ENCODE measurements at places on chromosomes 5 and 9.

- no peak for DNase-seq
Measured at GRCh38 chr9:91852801-91853347, 97.2 kb downstream of the ROR2 start.

DNA sequence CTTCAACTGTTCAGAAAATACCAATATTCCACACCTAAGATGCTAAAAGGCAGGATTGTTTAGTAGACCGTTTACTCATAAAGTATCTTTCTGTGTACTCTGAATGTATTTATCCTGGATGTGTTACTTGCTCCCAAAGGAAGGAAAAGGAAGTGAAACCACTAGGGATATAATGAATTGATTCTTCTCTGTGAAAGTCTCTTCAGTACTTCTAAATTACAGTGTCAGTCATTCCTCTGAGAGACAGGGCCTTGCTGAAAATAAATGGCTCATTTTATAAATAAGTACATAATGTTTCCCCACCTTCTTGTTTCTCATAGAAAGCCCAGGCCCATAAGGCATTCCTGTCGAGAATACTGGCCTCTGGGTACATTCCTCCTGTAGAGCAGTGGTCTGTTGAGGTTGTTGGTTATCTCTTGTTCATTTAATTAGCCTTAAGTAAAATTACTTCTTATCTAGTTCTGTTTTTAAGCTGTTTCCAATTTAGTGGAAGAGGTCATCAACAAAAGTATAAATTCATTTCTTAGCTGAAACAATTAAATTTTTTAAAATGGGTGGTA, 1.6 kb downstream of the HAPLN1 start:
- DNase-seq, result no peak

DNA sequence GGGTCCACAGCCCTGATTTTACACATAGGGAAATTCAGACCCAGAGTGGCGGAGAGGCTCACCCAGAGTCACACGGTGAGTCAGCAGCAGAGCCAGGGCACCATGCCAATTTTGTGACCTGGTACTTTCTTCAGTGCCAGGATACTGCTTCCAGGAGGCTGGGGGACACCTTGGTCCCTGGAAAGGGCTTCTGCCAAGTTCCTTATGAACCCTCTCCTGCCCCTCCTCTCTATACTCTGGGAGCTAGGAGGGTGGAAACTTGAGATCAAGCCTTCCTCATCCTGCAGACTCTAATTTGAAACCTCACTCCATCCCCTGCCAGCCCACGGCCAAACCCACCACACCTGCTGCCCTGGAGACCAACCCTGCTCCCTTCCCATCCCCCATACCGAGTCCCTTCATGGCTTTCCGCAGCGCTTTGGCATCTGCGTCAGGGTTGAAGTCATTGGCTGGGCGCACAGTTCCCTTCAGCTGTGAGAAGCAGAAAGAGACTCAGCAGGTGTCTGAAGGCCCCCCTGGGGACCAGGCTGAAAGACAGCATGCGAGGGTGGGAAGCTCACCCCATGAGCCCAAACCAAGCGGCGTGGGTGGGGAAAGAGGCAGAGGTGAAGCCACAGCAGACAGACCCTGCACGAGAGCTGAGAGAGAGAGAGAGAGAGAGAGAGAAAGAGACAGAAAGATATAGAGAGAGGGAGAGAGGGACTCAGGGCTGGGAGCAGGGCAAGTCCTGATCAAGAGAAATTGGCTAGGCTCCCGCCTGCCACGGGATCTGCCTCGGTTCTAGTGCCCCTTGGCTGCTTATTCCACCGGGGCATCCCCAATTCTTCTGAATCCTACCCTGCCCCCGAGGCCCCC, 33.5 kb downstream of the ANXA6 start:
- DNase-seq, result no peak

DNA sequence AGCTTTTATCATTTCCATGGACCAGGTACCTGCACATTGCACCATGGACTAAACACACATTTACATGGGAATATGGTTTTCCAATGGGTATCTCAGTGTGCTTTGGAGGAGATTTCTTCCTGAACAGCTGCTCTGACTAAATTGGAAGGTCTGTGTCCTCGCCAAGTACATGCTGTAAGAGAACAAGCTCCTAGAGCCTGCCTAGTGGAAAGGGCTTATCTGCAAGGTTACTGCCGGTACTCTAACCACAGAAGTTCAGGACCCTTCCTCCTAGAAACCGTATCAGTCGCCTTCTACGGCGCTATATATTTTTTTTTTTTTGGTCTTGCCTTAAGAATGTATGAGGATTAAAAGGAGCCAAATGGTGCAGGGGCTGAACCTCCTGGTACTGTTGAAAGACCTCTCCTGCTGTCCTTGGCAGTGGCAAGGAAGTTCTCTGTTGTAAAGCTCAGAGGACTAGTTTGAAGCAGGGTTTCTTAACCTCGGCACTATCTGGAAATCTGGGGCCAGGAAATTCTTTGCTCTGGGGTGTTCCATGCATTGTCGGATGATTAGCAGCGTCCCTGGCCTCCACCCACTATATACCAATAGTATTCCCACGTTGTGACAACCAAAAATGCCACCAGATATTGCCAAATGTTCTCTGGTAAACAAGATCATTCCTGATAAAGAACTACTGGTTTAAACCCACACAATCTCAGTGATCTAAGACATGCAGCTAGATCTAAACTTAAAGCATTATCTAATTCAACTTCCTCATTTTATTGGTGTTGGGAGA, 107.4 kb downstream of the FBXO38 start:
- DNase-seq, result no peak

DNA sequence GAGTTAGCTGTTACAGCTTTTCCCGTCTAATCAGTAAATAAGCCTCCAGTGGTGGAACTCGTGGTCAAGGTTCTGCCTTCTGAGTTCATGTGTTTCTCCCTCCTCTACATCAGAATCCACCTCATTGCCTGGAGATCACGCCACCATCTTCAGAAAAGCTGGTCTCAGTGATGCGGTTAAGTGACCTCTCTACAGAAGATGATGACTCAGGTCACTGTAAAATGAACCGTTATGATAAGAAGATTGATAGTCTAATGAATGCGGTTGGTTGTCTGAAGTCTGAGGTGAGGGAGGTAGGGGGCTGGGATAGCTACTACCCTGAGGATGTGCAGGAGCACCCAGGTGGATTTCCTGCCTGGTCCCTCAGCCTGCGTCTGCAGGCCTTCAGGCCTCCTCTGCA, 13.3 kb downstream of the ODF2 start:
- no peak for DNase-seq

GRCh38 chr5:157703736-157704135, 27.5 kb upstream of the THG1L start:
- DNase-seq, result no peak

- DNase-seq, result no peak
Measured at GRCh38 chr9:18585996-18586395, 112.0 kb downstream of the ADAMTSL1 start.

DNA sequence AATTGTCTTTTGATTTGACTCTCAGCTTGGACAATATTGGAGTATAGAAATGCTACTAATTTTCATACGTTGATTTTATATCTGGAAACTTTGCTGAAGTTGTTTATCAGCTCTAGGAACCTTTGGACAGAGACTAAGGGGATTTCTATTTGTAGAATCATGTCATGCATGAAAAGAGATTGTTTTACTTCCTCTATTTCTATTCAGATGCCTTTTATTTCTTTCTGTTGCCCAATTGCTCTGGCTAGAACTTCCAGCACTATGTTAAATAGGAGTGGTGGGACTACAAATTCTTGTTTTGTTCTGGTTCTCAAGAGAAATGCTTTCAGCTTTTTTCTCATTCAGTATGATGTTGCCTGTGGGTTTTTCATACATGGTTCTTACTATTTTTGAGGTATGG, 112.8 kb upstream of the CDH12 start:
- DNase-seq, result no peak

GRCh38 chr5:53381-54174, 38.4 kb upstream of the PLEKHG4B start:
- DNase-seq, result no peak

- no peak for DNase-seq
Measured at GRCh38 chr5:18745042-18745987, 1111.1 kb downstream of the TAF11L14 start.

DNA sequence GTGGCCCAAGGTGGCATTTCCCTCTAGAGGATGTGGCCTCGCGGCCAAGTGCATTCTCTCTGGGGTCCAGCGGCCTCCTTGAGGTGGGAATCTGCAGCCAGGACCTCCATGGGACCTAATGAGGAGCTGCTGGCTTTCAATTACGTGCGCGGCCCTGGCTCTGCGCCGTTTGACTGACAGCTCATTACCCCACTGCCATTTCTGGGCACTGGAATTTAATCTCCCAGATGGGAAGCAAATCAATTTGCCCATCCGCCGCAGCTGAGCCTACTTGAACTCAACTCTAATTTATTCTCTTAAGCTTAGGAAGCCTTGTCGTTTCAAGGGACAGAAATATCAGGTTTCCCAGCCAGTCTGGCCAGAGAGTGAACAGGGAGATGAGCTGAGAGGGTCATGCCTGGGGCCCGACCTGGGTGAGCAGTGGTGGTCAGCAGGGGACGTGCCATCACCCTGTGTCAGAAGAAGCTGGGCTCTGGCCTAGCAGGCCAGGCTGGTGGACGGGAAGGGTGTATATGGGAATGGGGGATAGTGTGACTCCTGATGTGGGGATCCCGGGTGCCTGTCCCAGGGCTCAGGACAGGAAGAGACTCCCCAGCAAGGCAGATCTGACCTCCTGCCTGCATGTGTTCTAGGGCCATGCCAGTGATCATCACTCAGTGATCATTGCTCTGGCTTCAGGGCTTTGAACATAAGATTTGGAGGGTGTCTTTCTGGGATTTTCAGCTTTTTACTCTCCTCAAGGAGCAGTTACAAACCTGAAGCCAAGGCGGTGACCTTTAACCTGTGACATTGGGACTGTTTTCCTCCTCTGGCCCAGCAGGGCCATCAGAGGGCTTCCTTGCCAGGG, 69.7 kb downstream of the MACROH2A1 start:
- no peak for DNase-seq

DNA sequence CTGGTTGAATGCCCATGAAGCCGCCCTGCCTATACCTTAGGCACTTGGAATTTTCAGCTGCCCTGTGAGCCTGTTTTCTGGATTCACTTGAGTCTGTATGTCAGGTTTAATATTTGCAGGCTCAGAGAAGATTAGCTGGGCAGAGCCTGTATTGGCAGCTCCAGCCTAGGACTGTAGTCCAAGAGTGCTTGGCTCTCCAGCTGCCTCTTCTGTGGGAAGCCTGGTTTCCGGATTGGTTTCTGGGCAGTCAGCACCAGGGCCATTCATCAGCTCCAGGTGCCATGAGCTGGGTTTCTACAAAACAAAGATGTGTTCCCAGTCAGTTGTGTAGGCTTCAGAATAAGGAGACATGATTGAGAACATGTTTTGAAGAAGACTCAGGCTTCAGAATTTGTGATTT, 90.1 kb downstream of the ARHGAP26 start:
- DNase-seq, result no peak

GRCh38 chr5:99060306-99061261, 131.8 kb upstream of the CHD1 start:
- peak; percentile 11 for DNase-seq

GRCh38 chr5:125992050-125992449, 431.2 kb upstream of the GRAMD2B start:
- no peak for DNase-seq

GRCh38 chr5:32163785-32164184, 10.3 kb downstream of the GOLPH3 start:
- no peak for DNase-seq

DNA sequence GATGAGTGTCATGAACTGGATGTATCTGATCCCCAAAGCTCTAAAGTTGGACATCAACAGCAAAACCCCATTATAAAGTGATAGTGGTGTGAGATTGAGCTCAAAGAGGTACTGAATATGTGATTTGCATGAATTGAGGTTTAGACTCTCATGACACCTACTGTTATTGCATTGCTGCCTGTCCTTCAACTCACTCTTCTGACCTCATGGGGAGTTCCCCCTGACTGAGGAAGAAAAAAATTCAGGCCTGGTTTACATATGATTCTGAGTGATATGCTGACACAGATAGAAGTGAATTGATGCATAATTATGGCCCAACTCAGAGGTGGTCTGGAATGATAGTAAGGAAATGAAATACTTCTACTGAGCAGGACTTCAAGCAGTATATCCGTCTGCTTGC, 76.2 kb upstream of the CHD1 start:
- DNase-seq, result no peak

DNA sequence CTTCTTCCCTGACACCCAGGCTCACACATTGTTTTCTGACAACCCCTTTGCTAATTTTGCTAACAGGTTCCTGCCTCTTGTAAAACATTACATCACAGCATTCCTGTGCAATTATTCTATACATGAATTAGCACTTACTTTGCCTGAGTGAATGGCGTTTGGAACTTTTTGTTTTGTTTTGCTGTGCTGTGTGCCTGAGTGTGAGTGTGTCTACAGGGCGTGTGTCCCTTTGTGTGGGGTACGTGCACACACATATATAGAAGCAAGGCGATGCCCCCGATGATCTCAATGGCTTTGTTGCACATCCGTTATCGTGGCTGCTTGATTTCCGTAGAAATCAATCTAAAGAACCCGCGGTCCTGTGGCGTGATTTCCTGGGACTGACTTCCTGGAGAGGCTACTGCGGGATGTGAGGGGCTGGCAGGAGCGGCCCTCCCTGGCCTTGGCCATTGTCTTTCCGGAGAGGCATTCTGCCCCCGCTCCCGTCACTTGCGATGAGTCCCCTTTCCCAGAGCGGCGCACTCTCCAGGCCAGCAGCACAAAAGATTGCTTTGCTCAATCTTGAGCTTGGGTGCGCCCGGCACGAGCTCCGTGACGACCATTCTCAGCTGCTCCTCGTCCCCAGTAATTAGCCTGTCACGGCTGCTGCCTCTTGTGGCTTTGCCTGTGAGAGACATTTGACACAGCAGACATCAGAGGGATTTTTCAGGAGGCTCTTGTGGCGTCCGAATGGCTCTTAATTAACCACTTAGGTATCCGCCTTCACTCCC, 398.1 kb upstream of the IRX1 start:
- peak; percentile 11 for DNase-seq

DNA sequence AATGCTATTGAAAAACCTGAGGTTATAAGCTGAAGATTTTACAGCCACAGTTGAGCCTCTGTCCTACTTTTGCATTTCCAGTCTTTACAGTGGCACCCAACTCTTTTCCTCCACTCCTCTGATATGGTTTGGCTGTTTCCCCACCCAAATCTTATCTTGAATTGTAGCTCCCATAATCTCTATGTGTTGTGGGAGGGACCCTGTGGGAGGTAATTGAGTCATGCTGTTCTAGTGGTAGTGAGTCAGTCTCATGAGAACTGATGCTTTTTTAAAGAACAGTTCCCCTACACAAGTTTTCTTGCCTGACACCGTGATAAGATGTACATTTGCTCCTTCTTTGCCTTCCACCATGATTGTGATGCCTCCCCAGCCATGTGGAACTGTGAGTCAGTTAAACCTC, 646.1 kb upstream of the SEMA6A start:
- no peak for DNase-seq

GRCh38 chr5:35752012-35752411, 104.7 kb upstream of the IL7R start:
- DNase-seq, result no peak

DNA sequence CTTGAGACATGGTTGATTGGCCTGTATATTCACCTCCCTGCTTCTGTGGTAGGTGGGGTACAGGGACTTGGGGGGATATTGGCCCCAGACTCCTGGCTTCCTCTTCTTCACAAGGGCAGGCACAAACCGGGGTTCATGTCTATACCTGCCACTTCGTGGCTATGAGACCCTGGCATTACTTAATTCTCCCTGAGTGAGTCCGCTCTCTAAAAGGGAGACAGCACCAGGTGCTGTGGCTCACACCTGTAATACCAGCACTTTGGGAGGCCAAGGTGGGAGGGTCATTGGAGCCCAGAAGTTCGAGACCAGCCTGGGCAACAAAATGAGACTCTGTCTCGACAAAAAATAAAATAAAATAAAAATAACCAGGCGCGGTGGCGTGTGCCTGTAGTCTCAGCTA, 178.5 kb downstream of the GABBR2 start:
- DNase-seq, result no peak

GRCh38 chr5:111703662-111704061, 53.3 kb downstream of the NREP start:
- DNase-seq, result no peak

Data from nucleus accumbens (tissue), 56 donors.